ENCODE measurements at places on chromosomes 5 and 9.

DNA sequence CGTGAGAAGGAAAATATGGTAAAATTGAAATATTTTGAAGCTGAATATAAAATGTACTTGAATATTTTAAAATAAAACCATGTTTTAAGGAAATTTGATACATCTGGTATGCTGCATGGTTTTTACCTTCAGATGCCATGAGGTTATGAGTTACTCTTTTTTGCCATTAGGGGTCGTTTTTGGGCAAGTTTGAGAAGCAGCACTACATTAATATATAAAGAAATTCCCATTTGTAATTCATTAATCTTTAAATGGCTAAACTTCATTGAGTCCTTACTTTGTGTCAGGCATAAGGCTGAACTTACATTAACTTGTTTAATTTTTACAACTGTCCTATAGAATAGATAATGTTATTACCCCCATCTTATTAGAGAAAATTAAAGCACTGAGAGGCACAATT lies 152.3 kb downstream of the KDM4C start:
- no peak for DNase-seq

DNA sequence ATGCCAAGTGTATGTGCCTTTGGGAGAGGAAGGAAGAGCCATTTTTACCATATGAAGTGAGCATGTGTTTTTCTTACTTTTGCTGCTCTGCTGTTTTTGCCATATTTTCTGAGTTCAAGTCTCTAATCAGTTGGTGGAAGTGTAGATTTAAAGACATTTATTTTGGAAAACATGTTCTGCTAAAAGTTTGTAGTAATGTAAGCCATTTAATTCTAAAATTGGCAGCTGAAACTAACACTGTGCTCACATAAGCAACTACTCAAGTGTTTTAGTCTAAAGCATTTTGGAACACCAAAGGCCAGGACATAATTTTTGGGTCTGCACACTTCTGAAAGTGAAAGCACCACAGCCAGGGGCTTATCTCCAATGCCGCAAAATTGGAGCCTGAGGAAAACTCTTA lies 363.4 kb upstream of the ZNF608 start:
- DNase-seq: no peak

GRCh38 chr9:113462781-113463286 lies 693 bp upstream of the RGS3 start:
- no peak for DNase-seq

GRCh38 chr5:41009232-41009631 lies 61.9 kb downstream of the MROH2B start:
- DNase-seq: no peak

GRCh38 chr5:54146390-54146789 lies 164.0 kb downstream of the ARL15 start:
- no peak for DNase-seq

DNA sequence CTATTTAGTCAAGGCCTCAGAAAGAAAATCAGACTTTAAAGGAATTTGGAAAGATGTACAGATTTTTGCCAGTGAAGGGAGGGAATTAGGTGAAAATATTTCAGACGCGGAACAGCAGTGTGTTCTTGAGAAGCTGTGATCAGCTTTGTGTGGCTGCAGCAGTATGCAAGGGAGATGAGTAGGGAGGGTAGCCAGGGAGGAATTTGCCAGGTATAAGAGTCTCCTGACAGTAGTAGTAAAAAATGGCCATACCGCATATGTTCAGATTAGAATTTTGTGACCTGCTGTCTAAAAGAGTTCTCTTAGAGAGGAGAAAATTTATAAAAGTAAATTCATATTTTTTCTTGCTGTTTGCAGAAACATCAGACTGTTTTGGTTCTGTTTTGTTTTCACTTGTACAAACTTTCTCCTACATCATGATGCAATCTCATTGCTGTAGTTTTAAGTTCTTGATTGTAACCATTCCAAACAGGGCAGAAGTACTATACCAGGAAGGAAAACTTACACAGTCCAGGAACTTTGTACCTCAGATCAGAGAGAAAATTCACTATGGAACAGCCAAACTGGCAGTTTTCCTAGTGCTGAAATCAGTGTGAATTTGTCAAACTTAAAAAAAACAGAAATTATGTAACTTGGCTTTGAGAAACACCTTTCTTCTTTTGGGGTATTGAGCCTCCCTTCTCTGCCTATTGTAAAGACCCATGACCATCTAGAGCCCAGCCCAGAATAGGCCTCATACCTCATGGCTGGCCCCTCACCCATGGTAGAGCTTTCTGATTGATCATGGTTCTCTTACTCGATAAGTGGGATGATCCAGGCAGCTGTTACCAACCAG lies 78.4 kb upstream of the NR3C1 start:
- DNase-seq: no peak

DNA sequence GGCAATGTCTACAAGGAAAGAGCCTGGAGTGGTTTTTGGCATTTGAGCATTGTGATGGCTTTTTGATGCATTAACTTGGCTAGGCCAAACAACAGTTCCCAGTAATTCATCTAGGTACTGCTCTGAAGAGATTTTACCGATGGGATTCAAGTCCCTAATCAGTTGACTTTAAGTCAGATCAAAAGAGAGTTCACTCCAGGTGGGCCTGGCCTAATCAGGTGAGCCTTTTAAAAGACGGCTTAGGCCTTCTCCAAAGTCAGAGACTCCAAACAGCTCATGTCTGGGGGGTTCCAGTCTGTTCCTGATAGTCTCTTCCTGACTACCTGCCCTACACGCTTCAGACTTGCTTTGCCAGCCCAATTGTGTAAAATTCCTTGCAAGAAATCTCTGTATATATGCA lies 53.7 kb downstream of the RIGI start:
- no peak for DNase-seq

DNA sequence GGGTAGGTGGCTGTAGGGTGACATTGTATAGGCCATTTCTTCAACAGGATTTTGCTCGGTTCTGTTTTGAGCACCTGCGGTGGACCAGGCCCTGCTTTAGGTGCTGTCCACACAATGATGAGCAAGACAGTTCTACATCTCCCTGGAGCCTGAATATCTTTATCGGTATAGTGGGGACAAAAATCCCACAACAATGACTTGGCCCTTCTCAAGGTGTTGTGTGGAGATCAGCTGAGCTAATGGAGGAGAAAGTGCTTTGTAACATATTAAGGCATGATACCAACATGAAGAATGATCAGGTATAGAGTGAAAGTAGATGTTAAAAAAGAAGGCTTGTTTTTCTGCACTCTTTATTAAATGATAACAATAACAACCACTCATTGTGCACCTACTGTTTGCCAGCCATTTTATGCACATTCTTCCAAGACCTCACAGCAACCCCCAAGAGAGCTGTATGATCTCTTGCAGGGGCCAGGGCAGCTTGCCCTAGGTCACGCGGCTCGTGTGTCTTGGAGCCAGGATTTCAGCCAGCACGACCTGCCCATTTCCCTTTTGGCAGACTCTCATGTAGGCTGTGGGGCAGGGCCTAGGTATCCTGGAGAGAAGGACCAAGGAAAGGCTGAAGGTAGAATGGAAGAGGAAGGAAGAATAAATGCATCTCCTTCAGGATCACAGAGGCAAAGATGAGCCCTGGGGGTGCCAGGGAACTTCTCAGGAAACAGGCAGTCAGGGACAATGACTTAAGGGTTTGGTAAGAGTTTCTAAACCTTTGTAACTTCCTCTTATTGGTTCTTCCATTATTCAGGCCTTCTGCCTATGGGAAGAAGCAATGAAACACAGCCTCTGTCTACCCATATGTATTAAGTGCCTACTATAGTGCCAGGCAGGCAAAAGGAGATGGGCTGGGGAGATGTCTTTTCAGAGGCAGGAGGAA lies 50.0 kb upstream of the PPARGC1B start:
- DNase-seq: no peak

Data from fibroblast of skin of left biceps (primary cell).